ENCODE measurements at places on chromosomes 11 and 22.

DNA sequence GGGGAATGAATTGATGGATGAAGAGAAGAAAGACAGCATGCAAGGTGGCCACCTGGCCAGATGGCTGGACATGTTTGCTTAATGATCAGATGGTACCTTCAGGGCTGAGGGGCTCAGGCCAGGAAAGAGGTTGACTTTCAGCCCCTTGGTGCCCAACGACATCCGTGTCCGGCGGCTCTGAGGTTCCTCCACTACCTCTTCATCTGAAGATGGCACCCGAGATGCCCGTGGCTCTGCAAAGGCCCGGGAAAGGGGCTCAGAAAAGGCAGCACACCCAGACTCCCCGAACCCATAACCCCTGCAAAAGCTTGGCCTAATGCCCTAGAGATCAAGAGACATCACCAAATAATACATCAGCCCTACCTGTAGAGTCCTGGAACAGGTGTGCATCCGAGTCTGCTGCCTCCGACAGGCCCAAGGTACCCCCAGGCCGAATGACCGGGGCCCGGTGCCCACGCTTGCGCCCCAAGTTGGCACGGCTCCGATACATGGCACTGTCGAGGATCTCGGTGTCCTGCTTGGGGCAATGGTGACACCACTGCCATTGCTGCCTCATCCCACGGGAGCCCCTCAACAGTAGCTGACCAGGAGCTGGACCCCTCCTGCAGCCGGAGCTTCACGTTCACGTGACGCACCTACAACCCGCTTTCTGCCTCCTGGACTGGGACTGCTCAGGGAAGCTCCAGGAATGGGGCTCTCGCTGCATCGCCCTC, 22.9 kb downstream of the TNKS1BP1 start:
- DNase-seq: no peak

- DNase-seq: no peak
Measured at GRCh38 chr11:13868710-13869397, 93.7 kb upstream of the SPON1 start.

DNA sequence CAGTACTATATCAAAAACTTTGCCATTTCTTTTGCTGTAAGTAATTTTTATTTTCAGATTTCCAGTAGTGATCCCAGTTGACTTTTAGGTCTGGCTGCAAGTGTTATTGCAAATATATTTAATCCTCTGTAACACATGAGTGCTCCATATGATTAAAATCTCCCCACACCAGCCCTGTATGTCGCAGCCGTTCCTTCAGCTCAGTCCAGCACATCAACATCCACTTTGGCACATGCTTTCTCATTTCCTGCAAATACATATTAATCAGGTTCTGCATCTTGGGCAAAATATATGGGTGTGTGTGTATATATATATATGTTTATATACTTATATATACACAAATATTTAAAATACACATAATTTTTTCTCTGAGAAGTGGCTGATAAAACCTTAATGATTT, 919.5 kb downstream of the JRKL start:
- no peak for DNase-seq

- DNase-seq: no peak
Measured at GRCh38 chr11:119471329-119471728, 48.4 kb upstream of the THY1 start.

DNA sequence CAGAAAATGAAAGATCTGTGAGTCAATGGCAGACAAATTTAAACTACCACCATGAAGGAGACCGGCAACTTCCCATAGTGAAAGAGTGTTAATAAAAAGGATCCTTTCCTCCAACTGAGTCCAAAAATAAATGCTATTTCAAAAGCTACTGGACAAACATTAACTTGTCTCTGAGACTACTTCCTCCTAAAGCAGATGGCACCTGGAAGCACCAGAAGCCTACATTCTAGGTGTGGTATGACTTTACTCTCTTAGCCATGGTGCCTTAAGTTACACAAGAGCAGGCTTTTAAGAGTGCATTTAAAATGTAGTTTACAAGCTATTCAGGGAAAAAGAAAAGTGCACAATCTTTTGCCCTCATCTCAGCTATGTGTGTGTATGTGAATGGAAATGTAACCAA, 2.5 kb downstream of the ARHGAP32 start:
- no peak for DNase-seq

GRCh38 chr22:30763815-30764673, 69.4 kb downstream of the OSBP2 start:
- DNase-seq: peak; percentile 10

DNA sequence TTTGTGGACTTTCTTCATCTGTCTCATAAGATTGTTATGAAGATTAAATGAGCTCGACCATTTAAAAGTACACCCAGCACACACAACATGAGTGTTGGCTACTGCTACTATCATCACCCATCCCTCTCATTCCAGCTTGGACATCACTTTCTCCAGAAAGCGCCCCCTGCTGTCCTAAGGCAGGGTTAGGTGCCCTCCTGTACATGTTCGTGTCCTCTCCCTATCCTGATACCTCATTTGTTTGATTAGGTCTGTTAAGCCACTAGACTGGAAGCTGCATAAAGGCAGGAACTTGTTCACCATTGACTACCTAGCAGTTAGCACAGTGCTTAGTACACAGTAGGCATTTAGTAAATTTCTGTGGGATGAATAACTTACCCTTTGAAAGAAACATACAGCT, 85.5 kb downstream of the ENTHD1 start:
- DNase-seq: no peak

GRCh38 chr11:62600367-62601121, 1.1 kb downstream of the MTA2 start:
- no peak for DNase-seq

DNA sequence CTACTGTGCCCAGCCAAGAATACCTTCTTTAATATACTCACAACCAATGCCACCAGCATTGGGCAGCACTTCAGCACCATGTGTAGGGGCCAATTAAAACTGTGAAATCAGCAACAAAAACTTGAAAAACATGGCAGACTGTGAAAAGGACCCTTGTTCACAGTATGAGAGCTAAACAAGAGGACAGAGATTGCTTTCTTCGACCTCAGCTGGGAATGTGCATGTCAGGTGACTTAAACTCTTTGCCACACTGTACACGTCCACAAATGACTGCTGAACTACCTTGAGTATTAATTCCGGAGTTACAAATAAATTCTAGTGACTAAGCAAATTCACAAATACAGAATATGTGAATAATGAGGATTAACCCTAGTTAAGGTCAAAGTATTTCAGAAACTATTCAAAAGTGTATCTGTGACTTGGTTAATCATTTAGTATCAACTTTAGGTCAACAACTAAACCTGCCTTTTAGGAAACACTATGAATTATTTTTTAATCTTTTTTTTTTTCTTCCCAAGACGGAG, 33.0 kb downstream of the DDX6 start:
- DNase-seq: no peak

DNA sequence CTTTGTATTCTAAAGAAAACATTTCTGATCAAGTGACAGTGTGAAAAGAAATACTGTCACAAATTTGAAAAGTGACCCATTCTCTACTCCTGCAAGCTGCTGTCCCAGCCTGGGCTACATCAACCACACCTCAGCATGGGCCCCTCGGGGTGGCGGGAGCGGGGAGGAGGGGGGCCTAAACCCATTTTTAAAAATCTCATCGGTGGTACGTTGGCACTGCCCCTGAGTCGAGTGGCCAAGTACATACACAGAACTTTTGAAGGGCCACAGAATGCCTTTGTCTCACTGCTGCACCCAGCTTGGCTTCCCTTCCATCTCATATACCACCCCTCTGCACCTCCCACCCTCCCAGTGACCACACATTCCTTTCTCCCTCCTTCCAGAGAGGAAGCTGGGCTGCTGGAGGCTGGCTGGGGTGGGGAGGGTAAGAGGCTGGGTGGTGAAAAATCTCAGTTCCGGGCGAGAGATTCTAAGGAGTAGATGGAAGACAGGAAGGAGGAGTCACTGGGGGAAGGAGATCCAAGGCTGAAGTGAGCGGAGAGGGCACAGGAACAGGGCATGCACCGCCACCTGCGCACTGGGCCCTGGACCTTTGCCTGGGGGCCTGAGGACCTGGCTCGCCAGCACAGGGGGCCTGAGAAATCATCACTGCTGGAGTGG, 21.1 kb downstream of the FXYD6 start:
- no peak for DNase-seq

- no peak for DNase-seq
Measured at GRCh38 chr22:42203609-42204008, 66.8 kb downstream of the TCF20 start.

- no peak for DNase-seq
Measured at GRCh38 chr22:46792061-46792796, 29.8 kb downstream of the TBC1D22A start.

DNA sequence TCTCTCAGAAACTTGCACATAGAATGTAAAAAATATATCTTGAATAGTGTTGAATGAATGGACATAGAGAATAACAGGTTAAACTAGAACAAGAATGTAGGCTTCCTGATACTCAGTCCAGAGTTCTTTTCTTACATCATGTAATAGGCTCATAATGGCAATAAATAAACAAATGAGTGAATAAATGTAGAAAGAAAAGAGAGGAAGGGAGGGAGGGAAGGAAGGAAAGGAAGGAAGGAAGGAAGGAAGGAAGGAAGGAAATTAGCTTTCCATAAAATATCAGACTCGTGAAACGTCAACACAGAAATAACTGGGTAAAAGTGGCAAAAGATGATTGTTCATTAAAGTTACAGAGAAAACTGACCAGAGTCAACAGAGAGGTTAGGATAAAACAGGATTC, 2001.0 kb downstream of the LRRC4C start:
- no peak for DNase-seq

- no peak for DNase-seq
Measured at GRCh38 chr22:44002324-44002723, 21.8 kb upstream of the PARVB start.

DNA sequence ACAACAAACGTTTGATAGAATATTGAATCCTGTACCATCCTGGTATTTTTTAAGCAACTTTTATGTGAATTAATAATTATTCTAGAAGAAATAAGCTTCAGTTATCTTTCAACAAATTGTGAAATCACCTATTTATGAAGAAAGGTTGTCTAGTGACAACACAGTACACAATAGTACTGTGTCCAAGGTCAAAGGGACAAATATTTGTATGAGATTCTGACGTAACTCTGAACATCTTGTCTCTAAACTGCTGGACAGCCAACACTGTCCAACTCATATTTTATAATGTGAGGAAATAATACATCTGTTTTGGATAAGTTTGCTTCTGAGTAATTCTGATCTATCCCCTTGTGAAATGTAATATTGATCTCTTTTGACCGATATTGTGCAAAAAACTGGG, 18.9 kb downstream of the CASP5 start:
- no peak for DNase-seq

DNA sequence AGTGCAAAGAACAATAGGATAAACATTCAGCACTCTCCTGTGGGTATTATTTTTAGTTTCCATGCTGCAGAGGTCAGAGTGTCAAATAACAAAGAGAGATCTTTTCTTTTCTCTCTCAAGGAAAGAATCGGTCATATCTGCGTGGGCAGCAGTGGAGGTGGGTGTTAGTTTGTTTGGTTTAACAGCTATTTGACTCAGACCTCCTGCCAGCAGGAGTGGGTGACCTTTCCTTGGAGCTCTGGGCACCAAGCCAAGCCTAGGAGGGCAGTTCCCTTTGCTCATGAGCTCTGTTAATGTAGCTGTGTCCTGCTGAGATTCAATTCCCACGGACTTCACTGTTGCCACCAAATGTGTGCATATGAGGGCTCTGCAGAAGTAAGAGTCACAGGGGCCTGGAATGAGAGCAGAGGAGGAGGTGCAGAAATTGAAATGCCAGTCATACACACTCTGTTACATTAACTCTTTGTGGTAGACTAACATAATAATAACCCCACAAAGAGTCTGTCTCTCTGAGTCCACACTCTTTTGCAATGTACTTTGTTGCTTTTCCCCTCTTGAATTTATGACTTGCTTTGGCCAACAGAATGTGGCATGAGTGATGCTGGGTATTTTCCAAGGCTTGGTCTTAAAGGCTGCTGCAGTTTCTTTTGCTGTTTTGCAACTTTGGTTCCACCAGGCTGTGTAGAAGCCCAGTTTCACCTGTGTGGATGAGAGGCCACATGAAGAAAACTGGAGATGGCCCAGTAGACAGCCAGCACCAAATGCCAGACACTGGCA, 76.0 kb upstream of the GRK3 start:
- no peak for DNase-seq

DNA sequence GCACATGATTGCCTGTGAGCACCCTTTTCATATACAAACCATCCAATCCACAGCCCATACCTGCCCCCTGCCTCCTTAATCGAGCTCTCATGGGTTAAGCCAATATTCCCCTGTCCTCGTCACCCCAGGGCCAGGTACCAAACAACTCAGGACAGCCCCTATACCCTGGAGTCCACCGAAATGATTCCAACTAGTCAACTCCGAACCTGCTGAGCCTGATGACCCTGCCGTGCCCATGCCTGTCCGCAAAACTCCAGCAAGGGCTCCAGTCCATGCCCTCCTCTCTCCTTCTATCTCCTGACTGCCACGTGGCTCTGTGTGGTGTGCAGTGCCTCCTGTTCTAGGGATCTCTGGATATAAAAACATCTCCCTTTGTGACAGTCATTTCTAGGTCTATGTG, 35.5 kb upstream of the SYT13 start:
- DNase-seq: no peak

GRCh38 chr11:126990716-126991480, 9.7 kb downstream of the KIRREL3 start:
- DNase-seq: no peak

- no peak for DNase-seq
Measured at GRCh38 chr22:36738416-36739020, 35.0 kb upstream of the CACNG2 start.
